Activated effector memory CD4-positive, alpha-beta T cell treated with Interleukin-2 at 50 U/mL for 16 hours (primary cell): ENCODE measurements at places on chromosomes 16 and 17.

DNA sequence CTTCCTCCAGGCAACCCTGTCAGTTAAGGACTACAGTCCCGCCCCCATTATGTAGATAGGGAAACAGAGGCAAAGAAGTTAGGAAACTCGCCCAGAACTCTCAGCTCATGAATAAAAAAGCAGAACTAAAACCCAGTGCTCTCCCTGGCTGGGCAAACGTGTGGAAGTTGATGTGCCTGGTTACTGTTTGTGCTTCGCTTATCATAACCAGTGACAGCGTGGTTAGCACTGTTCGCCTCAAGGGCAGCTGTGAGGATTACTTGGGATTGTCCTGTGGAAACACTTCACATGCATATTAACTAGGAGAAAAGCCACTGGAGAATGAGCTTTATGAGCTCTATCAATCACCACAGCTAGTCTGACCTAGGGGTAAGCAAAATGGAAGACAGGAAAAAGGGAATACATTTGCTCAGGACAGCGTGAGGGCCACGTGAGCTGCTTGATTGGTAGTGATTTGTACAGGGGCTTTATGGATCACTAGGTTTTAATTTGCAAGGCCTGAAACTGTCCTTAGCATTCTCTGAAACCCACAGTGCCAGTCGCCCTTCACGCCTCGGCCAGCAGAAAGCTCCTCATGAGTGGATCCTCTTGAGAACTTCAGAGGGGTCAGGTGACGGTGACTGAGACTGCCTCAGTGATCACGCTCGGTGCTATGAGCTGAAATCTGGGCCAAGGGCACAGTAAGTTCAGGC lies 19.9 kb downstream of the CYB5D2 start:
- DNase-seq, result no peak

DNA sequence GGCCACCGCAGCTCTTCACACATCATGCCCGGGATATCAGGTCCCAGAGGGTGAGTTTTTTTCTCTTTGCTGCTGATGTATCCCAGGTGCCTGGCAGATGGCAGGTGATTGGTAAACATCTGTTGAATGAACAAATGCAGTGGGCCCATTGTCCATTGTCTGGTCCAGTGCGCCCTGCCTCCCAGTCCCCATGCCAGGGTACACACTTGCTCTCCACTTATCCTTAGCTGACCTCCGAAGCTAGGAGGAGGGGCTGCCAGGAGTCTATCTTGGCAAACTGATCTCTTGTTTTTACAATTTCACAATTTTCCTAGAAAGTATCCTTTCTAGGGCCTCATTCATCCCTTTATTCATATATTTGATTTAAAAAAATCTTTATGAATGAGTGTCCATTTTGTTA lies 196.0 kb downstream of the RAB11FIP4 start:
- no peak for DNase-seq

GRCh38 chr17:56675876-56676660 lies 82.6 kb downstream of the NOG start:
- no peak for DNase-seq

DNA sequence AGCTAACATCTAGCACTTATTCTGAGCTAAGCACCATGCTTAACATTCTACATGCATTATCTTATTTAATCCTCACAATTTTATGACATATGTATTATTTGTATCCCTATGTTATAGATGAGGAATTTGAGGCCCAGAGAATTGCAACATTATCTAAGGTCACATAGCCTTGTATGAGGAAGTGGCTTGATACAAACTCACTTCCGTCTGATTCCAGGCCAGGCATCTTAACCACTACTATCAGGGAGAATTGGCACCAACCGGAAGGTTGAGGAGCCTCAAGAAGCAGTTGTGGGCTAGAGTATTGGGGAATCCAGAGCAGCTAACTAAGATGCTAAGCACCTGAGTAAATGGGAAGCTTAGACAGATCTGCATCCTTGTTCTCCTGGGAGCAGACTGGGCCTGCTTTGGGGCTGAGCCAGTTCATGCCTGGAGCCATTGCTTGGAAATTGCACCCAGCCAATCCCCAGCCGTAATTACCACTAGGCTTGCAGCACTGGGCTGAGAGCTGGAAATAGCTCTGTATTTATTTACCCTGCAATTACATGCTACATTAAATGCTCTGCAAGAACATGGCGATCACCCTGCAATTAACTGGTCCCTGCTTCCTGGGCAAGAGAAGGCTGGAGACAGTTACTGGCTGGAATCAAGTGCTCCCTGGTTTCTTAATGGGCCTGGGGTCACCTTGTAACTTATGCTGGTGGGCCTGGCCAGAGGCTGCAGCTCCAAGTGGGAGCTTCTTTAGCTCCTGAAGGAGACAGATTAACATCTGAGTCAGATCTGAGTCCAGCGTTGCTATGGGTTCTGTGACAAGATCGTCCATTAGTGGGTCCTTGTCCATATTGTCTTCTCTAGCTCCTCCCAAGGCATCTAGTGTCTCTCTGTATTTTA lies 273.1 kb upstream of the CCL2 start:
- no peak for DNase-seq

DNA sequence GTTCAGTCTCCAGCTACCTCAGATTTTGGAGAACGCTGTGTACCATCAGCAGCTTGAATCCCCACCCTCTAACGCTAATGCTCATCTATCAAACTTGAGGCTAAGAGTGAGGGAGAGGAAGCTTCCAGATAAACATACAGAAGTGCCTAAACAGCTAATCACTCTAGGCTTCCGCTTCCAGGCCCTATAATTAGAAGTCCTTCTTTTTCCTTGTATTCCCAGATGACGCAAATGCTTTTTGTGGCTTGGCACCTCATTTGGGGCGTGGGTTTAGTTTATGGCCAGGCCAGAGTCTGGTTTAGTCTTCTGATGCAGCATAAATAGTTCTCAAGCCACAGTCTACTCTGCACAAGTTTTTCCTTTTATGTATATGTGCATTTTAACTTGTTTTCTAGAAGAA lies 263.4 kb downstream of the BCAS3 start:
- DNase-seq, result no peak

DNA sequence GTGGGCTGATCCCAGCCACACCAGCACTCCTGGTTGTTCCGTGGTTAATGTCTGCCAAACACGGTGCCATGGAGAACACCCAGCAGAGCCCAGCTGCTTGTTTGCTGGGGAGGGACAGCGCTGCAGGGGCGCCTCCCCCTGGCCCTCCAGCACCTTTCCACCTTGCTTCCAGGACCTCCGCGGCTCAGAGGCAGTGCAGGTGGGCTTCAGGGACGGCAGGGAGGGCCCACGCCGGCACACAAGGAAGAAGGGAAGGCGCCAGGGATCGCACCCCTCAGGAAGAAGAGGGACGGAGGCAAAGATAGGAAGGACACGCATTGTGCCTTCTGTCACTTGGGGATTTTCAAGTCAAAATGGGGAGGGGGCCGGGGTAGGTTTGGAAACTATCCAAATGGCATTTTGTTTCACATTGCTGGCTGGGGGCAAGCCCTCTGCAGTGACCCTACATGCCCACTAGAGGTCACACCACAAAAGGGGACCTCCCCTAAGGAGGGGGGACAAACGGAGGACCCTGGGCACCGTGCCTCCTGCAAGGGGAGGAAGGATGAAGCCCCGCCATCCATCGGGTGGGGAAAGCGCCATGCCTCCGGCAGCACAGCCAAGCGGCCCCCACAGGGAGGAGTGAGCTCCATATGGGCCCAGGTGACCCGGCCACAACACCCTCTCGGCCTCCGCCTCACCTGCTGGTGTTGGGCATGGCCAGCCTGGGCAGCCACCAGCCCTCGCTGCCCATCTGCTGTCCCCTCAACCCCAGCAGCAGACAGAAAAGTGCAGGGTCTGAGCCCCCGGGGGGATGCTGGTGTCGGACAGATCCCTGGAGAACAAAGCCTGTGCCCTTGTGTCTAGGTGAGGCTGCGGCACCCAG lies 7.5 kb upstream of the C16orf95 start:
- peak; percentile 18 for DNase-seq

DNA sequence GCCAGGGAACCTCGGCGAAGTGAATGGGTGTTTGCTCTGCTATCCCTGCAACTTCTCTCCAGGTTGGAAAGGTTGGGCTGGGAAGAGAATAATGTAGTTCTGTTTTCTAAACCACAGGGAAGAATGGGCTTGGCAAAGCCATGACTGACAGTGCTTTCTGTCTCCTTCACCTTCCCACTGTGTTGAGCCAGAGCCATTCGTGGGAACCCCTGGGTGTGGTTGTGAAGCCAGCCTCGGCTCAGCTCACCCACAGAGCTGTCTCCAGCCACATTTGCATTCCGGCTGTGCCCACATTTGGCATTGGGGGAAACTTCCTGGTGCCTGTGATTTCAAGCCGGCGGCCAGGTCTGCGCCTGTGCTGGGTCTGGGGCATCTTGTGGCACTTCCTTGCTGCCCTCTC lies 39.9 kb downstream of the BAIAP2 start:
- DNase-seq, result no peak

DNA sequence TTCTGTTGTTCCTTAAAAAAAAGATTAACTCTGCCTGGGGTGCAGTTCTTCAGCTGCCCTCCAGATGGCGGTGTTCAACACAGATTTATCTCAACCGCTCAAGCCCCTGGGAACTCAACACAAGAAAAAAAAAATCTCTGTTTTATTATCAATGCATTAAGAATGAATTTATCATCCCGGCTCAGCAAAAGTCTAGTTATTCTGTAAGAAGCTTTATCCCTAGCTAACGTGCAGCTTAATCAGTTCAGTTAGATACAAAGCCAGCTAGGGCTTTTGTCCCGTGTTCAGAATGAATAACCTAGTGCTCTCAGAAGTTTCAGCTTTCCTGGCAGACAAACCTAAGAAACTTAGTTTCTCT lies 475.9 kb upstream of the CCL2 start:
- DNase-seq, result no peak

GRCh38 chr16:55663765-55664677 lies 8.2 kb downstream of the SLC6A2 start:
- DNase-seq, result no peak

- no peak for DNase-seq
Measured at GRCh38 chr17:50684612-50685333, 22.9 kb downstream of the ANKRD40 start.

- no peak for DNase-seq
Measured at GRCh38 chr17:59666235-59666634, 41.0 kb downstream of the PTRH2 start.

DNA sequence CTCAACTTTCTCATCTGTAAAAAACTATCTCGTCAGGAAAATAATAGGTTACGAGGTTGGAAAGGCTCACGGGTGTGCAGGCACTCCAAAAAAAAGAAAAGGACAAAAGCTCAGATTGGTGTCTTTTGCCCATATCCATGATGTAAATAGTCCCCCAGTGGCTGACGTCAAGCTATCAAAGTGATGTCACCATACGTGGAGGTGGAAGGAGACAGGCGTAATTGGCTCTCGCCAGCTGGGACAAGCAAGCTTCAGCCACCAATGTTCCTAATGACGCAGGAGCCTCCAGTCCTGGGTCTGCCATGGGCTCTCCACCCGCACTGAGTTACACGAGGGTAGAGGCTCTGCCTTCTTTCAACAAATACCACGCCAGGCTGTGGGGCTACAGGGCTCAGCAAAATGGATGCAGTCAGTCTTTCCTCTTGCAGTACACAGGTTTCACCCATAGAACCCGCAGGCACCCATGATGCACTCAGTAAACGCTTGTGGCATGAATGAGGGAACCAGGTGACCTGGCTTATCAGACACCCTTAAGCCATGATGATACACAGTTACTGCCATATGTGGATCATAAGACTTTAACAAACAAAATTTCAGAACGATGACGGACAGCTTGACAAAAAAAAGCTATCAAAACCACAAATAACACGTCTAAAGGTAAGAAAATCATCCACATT lies 50.5 kb downstream of the COTL1 start:
- DNase-seq, result no peak

GRCh38 chr16:88685156-88686061 lies 898 bp downstream of the SNAI3 start:
- peak; percentile 55 for DNase-seq

GRCh38 chr17:5584383-5585286 lies at the start of gene NLRP1:
TSS of gene NLRP1 (minus strand) at chr17:5584509. CDS start at chr17:5583957, 552 bp downstream.
- DNase-seq, result peak; percentile 93

GRCh38 chr16:79264237-79265109 lies 336.1 kb downstream of the MAF start:
- no peak for DNase-seq

DNA sequence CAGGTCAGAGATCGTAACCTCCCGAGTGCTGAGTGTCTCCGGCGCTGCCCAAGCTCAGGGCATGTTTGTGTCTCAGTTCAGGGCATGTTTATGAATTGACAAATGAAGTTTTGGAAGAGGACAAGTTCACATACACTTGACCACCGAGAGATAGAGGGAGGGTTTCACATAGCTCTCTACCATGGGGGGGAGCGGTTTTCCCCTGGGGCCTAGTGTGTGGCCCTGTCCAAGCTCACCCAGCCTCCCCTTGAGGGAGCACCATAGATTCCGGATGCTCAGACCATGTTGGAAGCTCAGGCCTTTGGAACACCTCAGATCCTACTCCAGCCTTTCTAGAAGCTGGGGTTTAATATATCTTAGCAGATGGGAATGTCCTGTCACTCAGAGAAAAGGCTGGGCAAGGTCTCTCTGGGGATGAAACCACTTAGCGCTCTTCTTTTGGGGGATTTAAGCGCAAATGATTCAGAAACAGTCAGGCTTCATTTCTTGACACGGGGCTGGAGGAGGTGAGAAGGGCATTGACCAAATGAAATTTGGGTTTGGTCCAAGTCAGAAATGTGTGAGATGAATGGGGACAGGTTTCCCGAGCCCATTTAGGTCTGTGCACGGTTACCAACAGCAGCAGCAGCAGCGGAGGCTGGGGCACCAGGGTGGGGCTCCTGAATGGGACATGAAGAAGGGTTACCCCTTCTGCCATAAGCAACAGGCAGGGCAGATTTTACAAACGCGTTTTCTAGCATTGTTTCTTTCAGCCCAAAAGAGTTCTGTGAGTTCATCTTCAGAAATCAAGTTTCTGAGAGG lies 96.6 kb downstream of the METRNL start:
- DNase-seq, result no peak

DNA sequence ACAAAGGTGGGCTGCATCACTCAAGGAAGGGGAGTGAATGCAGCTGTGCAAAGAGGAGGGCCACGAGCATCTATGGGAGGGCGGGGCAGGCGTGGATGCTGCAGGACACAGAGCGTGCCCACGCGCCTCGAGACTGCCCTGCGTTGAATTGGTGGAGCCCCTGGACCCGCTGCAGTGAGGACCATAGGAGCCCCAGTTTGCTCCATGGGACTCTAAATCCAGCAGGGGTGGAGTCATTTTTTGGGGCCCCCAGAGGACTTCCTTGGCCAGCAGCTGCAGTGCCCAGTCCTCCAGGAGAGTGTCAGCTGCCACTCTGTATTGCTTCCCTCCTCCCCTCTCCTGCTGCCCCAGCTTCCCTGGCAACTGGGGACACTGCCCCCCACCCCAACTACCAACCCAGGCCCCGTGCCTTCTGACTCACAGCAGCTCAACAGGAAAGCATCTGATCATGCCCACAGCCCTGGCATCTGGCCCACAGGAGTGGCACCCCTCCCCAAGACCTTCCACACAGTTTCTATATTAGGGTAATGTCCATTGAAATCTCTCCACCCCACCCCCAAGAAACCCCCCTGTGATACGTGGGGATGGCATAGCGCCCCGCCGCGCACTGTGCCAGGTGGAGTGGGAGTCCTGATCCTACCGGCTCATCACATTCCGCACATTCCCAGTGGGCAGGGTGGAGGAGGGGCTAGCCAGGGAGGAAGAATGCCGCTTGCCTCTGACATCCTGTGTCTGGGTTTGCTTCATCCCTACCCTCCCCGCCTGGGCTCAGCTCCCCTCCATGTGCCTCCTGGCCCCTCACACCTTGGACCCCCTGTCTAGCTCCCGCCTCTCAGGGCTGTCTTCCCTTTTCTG lies 27.8 kb upstream of the ITGA3 start:
- DNase-seq, result no peak

GRCh38 chr17:35294756-35295155 lies 51.9 kb downstream of the SLFN5 start:
- DNase-seq, result no peak
